ENCODE measurements at places on chromosomes 3 and 15. TPM values are rescaled to one million over a fixed set of nuclear protein-coding genes. Genes with fewer than 3 reads are reported as not detected.
A peak's percentile ranks its signal among the peaks of the same experiment; 100 is the strongest.

The EHHADH gene
- total RNA-seq = 4.9 TPM

GRCh38 chr3:79871656-79872055, 103.9 kb upstream of the ROBO1 start:
- no peak for DNase-seq

DNA sequence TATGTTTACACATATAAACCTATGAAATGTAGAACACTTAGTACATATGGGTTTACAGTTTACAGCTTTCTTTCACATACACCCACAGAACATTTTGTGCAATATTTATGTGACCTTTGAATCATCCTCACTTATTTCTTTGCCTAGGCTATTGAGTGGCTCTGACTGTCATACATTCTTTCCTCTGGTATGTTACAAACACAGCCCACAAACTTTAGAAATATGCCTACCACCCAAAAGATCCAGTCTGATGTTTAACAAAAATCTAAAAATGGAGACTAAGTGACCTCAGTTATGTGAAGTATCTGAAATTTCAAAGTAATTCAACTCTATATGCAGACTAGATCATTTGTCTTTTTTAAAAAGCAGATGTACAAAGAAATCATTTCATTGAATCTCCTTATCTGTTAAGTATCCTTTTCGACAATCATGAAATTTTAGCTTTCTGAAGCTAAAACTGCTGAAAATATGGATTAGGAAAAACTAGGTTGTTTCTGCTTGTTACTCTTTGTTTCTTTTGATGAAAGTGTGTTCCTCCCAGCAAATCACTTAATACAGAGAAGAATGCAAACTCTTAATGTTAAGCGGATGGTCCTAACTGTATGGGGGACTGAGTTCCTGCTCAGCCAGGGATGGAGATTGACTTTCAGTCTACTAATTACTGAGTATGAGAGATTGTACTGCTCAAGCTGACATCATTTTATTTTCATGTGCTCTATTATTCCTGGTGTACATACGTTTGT, 27.7 kb downstream of the CCDC54 start:
- no peak for DNase-seq

DNA sequence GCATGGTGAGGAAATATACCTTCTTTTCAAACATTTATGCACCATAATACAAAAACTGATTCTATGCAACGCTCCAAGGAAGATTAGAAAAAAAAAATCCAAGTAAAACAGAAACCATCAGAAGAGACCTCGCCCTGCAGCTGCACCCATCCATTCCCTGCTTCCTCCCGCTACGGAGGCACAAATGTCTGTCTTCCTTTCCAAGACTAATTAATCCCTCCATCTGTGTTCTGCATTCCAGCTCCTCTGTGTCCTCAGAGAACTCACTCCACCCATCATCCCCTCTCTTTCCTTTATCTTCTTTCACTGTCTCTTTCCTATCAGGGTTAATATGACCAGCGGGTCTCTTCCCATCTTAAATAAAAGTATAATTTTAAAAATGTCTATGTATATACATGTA, 196.1 kb downstream of the ADAMTSL3 start:
- DNase-seq = no peak

DNA sequence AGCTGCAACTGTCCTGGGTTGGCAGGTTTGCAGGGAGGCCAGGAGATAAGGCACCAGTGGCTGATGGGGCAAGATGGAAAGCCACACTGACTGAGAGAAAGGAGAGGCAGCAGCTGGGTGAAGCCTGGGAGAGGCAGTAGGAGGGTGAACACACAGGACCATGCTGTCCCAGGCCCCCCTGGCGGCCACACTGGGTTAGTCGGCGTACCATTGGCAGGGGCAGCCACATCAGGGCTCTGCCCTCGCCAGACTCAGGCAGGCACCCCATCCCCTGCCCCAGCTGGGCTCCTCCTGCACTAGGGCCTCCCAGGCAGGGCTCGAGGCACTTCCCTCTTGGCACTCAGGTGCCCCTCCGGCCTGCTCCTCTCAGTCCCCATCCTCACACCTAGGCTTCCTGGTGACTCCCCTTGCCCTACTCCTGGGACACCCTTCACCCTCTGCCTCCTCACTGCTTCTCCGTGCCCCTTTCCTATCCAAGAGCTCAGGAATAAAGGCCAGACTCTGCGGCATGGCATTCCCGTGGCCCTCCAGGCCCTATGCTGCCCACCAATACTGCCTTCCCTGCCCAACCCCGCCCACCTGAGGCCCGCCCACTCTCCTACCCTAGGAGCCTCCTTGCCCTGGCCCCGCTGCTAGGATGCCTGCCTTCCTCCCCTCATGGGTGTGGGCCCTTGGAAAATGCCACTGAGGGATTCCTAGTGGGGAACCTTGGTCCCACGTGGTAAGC, 28.7 kb upstream of the DUSP7 start:
- no peak for DNase-seq

DNA sequence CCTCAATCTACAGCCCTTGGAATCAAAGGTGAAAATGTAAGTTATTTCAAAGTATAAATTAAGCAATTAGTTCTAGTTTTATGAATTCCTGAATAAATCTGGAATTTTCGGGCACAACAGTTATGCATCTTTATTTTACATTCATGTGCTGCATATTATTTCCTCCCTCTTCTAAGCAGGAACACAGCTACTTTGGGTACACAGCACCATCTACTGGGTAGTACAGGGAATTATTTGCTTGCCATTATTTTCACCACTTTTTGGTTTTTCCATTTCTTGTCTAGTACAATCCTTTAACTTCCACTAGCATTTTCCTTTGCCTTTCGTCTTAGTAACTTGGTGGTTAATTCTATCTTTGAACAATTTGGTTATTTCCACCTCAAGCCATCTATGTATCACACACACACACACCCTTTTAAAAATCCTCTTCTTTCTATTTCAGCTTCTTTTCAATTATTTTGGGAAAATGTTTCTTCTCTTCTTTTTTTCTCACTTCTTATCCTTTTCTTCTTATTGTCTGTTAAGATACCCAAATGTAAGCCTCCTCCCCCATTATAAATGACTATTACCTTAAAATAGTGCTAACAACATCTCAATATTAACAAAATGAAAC, 451.0 kb downstream of the MFSD1 start:
- DNase-seq = no peak

The MOBP gene
- not detected for total RNA-seq

DNA sequence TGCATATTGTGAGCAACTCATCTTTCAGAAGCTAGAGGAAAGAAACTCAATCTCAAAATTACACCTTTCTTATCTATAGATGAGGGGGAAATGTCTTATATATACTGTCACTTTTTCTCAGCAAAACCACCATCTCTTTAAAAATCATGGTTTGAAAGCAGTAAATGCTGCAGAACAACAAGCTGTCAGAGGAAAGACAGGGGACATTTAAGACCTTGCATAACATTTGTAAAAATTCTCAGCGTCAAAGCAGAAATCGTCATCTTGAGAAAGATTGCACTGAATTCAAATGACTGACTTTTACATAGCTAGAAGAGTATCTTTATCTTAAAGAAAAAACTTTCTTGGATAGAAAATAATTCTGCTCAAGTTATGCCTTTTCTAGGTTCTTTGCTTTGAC, 122.2 kb upstream of the CADPS start:
- DNase-seq = no peak

- no peak for DNase-seq
Measured at GRCh38 chr3:107578523-107578922, 55.8 kb downstream of the BBX start.

The CTXN2 gene
- 0.22 TPM for total RNA-seq

GRCh38 chr15:91852741-91853510, 582 bp upstream of the SLCO3A1 start:
- peak; percentile 75 for DNase-seq

DNA sequence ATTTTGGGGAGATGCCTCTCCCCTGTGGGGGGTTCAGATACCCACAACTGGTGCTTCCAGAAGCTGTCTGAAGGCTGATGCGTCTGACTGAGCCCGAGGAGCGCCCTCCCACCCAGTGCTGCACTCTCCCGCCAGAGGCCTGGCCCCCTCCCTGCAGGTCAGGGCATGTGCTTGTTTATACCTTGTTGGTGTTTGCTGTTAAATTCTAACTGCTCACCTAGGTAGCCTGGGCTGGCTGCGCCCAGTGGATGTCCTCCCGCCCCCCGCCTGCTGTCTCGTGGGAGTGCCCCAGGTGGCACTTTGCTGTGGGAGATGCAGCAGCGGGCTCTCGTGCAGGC, 12.9 kb downstream of the KLF13 start:
- DNase-seq = no peak

DNA sequence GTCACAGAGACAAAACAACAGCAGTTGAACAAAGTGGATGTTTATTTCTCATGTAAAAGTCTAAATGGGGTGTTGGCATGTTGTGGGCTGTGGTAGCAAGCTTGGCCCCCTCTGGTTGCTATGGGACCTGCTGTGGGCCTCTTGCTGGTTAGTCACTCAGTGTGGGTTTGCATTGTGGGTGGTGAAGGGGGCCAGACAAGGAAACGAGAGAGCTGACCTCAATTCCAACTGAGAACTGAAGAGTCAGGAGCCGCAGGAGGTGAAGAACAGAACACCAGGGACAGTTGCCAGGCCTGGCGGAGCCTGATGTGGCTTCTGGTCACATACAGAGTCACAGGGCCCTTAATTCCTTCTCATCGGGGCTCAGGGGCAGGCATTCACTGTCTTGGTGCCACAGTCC, 1.9 kb upstream of the ADPGK start:
- no peak for DNase-seq

The RPP25 gene
- 2.3 TPM for total RNA-seq

The RTP1 gene
- not detected for total RNA-seq

GRCh38 chr3:156478891-156479290, 76.0 kb downstream of the SSR3 start:
- no peak for DNase-seq

DNA sequence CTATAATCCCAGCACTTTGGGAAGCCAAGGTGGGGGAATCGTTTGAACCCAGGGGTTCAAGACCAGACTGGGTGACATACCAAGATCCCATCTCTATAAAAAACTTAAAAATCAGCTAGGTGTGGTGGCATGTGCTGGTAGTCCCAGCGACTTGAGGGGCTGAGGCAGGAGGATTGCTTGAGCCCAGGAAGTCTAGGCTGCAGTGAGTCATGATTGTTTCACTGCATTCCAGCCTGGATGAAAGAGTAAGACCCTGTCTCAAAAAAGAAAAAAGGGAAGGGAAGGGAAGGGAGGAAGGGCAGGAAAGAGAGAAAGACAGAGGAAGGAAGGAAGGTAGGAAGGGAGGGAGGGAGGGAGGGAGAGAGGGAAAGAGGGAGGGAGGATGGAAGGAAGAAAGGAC, 133.7 kb upstream of the LRRN1 start:
- DNase-seq = no peak

GRCh38 chr3:40801284-40801741, 276.6 kb downstream of the ZNF621 start:
- DNase-seq = no peak

The SMCO1 gene
- not detected for total RNA-seq

DNA sequence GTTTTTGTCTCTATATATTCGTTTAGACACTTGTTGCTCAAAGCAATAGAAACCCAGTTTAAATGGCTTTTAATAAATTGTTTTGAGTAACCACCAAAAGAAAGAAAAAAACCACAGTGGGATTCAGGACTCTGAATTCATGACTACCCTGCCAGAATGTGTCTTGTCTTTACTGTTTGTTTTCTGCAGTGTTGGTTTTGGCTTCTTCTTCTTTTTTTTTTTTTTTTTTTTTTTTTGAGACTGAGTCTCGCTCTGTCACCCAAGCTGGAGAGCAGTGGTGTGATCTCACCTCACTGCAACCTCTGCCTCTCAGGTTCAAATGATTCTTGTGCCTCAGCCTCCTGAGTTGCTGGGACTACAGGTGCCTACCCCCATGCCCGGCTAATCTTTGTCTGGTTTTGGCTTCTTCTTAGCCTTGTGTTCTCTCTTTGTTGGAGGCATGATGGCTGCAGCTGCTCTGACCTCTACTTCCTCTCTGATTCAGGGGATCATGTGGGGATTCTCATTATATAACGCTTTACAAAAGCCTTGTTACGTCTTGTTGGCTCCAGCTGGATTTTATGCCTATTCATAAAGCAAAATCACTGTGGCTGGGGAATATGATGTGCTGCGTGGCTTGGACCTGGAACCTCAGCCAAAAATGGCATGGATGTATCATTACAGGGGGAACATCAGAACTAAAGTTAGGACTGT, 54.0 kb downstream of the PLS1 start:
- DNase-seq = no peak

DNA sequence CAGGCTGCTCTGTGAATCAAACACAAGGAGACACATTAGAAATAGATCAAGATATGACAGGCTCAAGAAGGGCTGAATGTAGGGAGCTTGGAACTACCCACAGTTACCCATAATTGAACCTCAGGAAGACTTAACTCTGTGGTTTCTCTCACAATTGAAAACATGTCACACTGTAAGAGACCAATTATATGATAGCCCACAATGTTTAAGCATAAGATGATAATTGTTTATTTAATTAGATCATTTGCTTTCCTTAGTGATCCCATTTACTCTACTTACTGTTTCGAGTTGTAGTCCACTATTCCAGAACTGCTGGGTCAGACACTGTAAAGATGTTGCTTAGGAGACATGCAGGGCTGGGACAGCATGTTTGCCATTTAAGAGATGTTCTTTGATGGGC, 201.3 kb upstream of the RARB start:
- DNase-seq = no peak

- no peak for DNase-seq
Measured at GRCh38 chr3:184334470-184335158, 2.8 kb upstream of the FAM131A start.

- no peak for DNase-seq
Measured at GRCh38 chr3:190807719-190808375, 54.6 kb downstream of the GMNC start.

DNA sequence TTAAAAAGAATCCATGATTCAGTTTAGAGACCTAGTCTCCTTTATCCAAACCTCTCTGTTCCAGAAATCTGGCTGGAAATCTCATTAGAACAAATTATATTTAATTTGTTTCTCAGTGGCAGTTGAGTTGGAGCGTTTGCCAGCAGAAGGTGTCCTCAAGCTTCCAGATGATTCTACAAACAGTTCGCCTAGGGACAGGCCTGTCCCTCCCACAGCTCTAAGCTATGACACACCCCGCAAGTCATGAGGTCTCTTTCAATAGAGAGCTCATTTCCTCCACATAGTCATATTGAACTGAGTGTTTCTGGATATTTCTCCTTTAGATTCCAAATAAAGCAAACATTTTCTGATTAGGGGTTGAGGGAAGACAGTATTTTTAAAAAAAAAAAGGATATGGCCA, 230.3 kb downstream of the ATP8B4 start:
- DNase-seq = no peak

DNA sequence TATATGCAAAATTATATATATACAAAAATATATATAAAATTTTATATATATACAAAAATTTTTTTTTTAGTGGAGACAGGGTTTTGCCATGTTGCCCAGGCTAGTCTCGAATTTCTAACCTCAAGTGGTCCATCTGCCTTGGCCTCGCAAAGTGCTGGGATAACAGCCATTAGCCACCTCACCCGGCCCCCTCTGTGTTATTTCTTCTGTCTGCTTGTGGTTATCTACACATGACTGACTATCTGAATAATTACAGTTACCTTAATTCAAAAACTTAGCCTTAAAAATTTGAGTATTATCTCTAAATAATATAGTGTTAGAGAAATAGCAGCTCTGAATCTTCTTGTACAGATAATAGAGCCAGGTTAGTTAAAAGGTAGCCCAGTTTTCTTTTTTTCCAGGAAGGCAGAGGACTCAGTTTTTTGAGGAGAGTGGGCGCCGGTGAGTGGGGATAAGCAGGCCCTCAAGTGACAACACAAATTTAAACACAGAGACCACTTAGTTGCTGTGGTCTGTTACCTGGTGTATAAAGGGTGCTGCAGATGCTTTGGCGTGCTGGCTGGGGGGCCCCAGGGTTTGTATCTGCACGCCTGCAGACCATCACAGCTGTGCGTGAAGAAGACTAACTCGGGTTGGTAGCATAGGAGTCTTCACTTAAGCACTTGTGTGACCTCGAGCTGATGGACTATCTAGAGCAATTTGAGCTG, 83.7 kb downstream of the TRAK1 start:
- DNase-seq = no peak

All from glutamatergic neuron (in vitro differentiated cells).